Effector memory CD8-positive, alpha-beta T cell (primary cell): ENCODE measurements at places on chromosomes 1 and 21.

GRCh38 chr1:27593678-27594563 is 10.0 kb downstream of the AHDC1 start:
- no peak for DNase-seq

DNA sequence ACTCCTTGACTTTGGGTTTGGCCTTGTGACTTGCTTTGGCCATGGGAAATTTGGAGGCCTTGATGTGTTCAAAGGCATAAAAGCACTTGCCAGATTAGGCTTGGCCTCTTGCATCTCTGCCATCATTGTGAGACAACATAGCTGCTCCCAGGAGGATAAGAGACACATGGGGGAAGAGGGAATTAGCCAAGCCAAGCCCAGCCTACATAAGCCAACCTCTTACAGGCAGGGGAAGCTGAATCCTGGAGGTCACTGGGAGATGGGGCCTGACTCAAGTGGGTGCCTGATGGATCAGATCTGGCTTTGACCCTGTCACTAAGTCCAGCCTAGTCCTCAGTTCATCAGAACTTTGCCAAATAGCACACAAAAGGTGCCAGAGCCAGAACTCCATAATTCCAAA is 37.6 kb upstream of the HMGB4 start:
- DNase-seq = no peak

- no peak for DNase-seq
These were observed 20.5 kb upstream of the XPR1 start for GRCh38 chr1:180611016-180611930.

DNA sequence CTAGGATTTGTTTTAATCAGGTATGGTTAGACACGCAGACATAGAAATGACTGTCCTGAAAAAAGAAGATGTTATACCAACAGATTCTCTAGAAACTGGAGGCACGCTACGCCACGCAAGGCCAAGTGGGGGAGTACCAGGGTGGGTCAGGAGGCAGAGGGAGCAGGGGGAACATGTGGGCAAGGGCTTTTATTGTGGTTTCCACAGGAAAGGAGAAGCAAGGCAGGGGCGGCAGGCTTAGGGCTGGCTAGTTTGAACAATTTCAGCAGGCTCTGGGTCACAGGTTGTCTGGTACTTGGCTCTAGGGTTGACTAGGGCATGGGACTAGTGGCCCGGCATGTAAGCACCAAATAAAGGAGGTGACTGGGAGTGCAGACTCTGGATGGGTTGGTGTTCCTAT is 7.2 kb downstream of the MTARC2 start:
- DNase-seq = no peak

GRCh38 chr1:165747632-165748447 is 20.8 kb downstream of the TMCO1 start:
- no peak for DNase-seq

GRCh38 chr1:225603538-225604354 is 49.2 kb downstream of the ENAH start:
- no peak for DNase-seq

GRCh38 chr21:18146820-18147219 is 97.8 kb upstream of the CHODL start:
- DNase-seq = no peak

- DNase-seq = peak; percentile 49
These were observed 8.6 kb downstream of the FMOD start for GRCh38 chr1:203342192-203342940.

DNA sequence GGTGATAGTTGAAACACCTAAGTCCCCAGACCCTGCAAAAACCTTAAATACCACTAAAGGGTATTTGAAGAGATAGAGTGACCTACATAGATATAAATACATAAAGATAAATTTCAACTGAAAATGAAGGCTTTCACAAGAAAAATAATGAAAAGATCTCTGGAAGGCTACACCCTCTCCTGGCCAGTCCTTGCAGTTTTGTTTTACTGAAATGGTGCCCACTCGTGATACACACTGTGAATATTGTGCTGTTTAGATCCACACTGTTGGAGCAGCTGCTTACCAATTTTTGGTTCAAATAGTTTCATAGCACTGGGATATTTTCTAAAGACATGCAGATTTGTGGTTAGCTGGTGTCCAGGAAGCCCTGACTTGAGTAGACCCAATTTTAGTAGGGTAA is 31.5 kb upstream of the RNF187 start:
- no peak for DNase-seq

- no peak for DNase-seq
These were observed 4.7 kb downstream of the POGK start for GRCh38 chr1:166843769-166844596.

DNA sequence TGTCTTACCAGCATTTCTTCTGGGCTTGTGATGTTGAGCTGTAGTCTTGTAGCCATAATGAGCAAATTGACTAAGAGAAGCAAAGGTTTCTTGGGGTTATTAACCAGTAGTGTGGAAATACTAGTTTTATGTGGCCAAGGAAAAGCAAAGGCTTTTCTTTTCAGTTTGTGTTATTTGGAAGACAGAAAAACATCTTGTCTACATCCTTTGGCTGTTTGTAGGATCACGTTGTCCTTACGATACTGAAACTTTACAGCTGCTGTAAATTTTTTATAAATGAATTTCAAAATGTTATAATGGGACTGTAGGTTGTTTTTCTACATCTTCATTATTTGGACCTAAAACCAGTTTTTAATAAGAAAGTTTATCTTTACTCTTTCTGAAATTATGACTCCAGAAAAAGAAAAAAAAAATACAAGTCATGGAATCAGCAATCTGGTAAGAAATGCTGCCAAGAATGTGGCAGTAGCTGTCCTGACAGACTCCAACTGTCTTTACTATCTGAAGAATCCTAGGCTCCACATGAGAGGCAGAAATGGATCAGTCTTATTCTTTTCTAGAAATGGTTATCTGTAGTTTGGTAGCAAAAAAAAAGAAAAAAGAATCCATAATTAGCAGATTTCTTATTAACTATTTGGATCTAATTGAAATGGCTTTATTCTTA is 41.6 kb upstream of the QSOX1 start:
- no peak for DNase-seq

GRCh38 chr1:230464671-230465070 is 38.5 kb upstream of the PGBD5 start:
- no peak for DNase-seq

DNA sequence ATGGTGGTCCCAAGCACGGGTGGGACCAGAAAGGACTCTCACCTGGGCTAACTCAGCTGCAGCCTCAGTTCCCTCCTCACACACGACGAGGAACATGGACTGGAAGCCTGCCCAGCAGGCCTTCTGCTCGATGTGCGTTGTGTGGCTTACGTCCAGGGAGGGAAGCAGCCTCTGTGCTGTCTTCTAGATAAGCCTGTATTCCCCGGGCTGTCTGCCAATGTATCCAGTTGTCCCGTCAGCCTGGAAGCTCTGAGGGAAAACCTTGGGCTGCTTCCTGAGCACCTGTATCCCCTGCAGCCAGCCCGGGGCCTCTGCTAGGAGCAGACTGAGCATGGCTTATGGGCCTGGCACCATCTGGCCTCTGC is 10.5 kb downstream of the PCSK9 start:
- no peak for DNase-seq

DNA sequence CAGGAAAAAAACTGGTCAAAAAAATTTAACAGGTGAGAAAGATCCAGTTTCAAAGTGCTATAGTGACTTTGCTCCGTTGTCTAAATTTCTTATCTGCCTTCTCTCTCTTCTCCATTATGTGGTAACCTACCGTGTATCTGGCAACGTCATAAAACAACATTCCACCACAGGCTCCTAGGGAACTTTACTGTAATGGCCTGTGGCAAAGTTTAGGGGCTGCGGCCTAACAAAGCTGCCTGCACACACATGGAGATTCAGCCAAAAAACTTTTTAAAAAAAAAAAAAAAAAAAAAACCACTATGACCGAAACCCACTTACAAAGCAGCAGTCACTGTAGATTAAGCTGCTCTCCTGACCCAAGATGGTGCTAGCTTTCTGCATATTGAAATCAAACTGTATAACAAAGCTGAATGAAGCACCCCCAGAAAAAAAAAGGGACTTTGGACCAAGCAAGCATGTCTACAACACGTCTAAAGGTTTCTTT is 202.6 kb downstream of the SLC45A1 start:
- no peak for DNase-seq

DNA sequence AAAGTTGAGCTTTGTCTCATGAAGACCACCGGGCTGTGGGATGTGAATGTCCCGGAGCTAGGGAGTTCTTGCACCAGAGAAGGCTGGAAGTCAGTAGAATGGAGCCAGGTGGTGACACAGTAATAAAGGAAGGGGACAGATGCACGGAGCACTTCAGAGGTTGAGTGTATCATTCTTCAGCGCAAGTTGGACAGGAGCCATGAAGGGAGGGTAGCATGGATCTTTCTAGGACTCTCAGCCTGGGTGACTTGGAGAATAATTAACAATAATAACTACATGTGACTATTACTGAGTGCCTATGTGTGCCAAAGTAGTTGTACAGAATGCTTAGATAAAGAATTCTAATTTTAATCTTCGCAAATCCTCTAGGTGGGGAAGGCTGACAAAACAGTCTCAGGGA is 258.7 kb upstream of the AJAP1 start:
- DNase-seq = no peak

DNA sequence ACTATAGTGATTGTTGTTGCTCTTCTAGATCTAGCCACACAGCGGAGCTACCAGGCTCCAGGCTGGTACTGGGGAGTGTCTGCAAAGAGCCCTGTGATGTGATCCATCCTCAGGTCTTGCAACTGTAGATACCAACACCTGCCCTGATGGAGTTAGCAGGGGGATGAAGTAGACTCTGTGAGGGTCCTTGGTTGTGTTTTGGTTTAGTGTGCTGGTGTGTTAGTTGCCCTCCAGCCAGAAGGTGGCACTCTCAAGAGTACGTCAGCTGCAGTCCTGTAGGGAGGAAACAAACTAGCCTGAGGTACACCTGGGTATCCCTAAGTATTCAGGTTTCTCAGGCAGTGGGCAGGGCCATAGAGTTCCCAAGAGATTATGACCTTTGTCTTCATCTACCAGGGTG is 81.2 kb upstream of the TMPRSS2 start:
- DNase-seq = no peak

- DNase-seq = no peak
These were observed at the start of gene PLPP3 for GRCh38 chr1:56578963-56579875. PLPP3 (minus strand) TSS chr1:56579563; CDS start chr1:56579016, 547 bp downstream.

DNA sequence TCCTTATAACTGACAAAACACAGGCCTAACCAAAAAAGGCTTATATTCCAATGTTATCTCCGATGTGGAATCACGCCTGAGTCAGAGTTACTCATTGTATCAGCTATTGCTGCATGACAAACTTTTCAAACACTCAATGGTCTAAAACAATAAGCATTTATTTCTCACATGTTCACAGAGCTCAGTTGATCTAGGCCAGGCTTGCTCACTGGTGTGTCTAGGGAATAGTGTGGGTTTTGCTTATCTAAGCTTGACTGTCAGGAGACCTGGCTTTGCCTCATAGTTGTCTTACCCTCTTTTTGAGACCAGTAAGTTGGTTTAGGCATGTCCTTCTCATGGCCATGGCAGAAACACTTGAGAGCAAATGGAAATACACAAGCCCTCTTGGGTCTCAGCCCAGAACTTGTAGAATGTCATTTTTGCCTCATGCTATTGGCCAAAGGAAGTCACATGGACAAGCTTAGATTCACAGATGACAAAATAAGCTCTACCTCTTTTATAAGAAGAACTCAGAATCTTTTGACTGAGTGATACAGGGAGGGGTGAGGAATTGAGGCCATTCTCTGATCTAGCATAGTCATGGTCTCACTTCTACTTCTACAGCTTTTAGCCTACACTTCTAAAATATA is 130.8 kb downstream of the HMCN1 start:
- no peak for DNase-seq

DNA sequence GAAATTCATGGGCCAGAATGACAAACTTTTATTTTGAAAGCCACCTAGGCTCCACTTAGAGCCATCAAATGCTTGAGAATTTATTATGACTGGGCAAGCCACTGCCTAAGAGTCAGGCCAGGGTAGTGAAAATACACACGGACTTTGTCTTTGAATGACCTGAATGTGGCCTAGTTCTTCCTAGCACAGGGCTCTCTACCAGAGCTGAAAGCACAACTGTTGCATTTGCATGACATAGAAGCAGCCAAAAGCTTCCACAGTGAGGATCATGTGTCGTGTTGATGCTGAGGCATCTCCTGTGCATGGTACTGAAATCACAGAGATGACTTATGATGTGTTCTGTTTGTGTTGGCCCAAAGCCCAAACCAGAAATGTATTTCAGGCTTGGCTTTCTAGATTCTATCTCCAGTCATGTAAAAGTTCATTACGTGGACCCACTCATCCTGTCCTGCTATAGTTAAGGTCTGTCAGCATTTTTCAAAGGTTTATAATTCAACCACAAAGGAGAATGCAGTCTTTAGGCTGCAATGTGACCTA is 164.0 kb upstream of the UBE2U start:
- no peak for DNase-seq

GRCh38 chr1:95229037-95229436 is 5.0 kb upstream of the RWDD3 start:
- DNase-seq = no peak

GRCh38 chr21:16192902-16193301 is 463.1 kb downstream of the USP25 start:
- DNase-seq = no peak

- DNase-seq = no peak
These were observed 7.7 kb downstream of the UBR4 start for GRCh38 chr1:19202396-19202795.

- no peak for DNase-seq
These were observed 136.3 kb downstream of the PEX14 start for GRCh38 chr1:10610901-10611600.

GRCh38 chr1:101228424-101229134 is 8.2 kb upstream of the S1PR1 start:
- DNase-seq = no peak
